Foreskin keratinocyte (primary cell): ENCODE measurements at places on chromosomes 1 and 21.

GRCh38 chr1:112687361-112687760, 12.9 kb downstream of the MOV10 start:
- DNase-seq = peak; percentile 98

DNA sequence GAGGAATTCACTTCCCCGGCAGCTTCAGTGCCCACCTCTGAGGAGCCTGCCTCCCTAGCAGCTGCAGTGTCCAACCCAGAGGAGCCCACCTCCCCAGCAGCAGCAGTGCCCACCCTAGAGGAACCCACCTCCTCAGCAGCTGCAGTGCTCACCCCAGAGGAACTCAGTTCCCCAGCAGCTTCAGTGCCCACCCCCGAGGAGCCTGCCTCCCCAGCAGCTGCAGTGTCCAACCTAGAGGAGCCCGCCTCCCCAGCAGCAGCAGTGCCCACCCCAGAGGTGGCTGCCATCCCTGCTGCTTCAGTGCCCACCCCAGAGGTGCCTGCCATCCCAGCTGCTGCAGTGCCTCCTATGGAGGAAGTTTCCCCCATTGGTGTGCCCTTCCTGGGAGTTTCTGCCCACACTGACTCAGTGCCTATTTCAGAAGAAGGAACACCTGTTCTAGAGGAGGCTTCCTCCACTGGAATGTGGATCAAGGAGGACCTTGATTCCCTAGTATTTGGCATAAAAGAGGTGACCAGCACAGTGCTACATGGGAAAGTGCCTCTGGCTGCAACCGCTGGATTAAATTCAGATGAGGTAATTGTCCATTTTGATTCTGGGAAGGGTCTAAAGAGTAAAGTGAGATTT, 77.4 kb upstream of the BMP8A start:
- DNase-seq = no peak

DNA sequence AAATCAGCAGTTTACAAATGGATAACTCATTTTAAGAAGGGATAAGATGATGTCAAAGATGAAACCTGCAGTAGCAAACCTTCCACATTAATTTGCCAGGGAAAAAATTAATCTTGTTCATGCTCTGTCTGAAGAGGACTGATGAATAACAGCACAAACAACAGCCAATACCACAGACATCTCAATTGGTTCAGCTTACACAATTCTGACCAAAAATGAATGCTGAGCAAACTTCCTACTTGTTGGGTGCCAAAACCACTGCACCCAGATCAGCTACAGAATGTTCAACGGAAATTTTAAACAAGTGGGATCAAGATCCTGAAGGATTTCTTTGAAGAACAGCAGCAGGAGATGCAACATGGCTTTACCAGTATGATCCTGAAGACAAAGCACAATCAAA, 98.3 kb downstream of the COQ8A start:
- no peak for DNase-seq

DNA sequence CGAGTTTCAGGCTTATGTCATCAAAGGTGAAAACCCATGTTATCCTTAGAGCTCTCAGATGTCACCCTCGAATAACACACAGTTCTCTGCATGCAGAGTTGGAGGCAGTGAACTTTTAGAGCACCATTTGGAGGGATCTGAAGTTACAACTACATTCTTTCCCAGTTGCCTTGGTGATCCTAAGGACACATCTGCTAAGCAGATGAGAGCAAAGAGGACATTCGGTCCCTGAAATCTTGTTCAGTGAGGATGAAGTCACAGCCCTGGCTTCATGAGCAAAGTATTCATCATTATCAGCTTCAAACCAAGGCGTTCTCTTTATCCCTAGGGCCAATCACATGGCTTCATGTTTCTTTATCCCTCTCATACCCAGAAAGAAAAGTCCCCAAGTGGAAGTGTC, 23.1 kb upstream of the MCOLN2 start:
- DNase-seq = no peak

- no peak for DNase-seq
Measured at GRCh38 chr1:53628286-53628955, 110.5 kb downstream of the GLIS1 start.

DNA sequence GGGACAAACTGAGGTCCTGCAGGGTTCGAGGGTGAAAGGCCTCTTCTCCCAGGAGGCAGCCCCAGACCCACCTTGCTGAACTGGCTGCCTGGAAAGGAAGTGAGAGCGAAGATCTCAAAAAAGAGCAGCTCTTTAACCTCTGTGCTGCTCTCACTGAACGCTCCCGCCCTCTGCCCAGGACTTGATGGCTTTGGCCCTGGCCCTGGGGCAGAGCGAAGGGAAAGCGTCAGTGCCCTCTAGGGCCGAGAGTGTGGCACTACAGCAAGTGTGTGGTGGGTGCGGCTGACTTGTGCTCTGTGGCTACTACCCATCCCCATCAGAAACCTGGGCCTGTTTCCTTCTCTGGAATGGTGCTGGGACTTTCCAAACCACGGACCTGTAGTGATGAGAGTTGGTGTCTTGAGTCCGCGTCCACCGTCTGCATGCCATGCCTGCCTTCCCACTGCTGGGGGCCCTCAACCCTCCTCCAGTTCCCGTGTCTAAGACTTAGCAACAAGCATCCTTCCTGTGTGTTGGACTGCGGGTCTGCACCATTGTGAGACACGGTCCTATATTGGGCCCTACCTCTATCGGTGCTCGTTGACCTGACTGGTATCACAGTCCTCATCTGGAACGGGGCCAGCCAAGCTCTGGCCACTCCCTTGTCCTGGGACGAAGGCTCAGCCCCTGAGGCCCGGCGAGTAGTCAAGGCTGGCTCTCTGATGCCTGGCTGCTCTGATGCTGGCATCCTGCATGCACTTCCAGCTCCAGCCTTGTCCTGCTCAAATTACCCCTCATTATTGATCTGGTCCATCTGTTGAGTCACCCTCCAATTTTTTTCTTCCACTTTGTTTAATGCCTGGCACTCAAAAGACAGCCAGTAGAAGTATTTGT, 180.3 kb downstream of the DISC1 start:
- DNase-seq = peak; percentile 23

GRCh38 chr1:206557636-206558473, 50.5 kb downstream of the RASSF5 start:
- no peak for DNase-seq

DNA sequence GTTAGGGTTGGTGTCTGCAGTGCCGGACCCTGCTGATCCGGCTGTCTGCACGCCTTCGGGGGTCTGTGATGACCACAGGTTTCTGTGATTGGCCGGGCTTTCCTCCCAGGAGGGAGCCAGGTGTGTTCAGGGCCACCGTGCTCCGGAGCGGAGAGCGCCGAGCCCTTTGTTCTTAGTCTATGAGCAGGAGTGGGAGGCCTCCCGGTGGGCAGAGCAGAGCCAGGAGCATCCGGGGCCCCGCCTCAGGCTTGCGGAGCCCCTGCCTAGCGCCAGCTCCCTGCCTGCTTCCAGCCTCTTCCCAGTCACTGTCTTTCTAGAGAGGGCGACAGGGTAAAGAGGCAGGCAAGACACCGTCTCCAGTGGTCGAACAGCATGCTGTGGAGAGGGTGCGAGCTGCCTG, 31.8 kb downstream of the KCNAB2 start:
- DNase-seq = no peak

DNA sequence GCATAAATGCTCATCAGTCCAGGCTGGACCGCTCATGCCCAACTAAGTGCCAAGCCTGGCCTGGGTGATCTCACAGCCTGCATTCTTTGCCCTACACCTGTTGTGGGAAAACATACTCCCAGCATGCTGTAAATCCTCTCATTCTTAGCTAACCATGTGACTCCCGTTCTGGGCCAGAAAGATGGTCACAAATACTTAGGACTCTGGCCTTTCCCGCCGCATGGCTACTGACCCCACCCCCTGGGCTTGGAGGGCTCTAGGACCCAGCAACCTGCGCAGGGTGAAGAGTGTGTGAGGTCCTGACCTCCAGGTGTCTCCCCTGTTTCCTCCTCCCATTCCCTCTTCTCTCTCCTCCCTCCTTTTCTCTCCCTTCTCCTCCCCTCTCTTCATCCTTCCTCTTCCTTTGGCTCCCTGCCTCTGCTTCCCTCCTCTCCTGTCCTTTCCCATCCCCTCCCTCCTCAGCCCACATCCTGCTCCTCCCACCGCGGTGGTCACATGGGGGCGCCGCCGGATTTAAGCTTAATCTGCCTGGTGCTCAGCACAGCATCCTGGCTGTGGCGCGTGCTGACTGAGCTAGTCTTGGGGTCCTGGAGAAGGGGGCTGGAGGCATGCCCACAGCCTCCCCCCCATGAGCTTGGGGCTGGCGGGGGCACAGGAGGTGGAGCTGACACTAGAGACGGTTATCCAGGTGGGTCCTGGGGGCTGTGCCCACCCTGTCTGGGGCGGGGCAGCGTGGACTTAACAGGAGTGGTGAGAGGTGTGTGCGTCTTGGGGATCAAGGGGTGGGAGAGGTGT, at the start of gene CROCC:
Gene CROCC, plus strand, starts transcription at position 541 of the 795 bp plus-strand sequence. Its CDS starts 88 bp downstream, at position 629.
- no peak for DNase-seq

DNA sequence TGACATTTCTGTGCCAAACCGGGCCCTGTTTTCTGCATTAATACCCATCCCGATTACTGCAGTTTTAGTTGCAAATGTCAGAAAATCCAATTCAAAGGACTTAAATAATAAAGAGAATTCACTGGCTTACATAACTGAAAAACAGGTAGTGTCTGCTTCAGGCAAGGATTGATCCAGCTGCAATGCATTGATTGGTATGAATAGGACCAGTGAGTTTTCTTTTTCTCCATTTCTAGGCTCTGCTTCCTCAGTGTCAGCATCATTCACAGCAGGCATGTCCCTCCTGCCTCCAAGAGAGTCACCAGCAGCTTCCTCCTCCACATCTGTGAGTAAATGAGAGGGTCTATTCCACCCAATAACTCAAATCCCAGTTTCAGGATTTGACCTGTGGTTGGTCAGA, 33.7 kb upstream of the ACTL8 start:
- no peak for DNase-seq

DNA sequence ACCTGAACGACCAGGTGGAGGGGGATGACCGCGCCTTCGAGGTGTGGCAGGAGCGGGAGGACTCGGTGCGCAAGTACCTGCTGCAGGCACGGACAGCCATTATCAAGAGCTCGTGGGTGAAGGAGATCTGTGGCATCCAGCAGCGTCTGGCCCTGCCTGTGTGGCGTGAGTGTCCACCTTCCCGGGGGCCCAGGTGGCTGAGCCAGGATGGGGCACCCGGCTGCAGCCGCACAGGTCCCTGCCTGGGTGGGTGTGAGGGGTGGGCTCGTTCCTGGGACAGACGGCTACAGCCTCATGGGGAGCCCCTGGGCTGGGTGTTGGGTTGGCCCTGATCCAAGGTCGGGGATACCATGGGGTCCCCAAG, 65.2 kb downstream of the TRIM11 start:
- DNase-seq = no peak

- no peak for DNase-seq
Measured at GRCh38 chr1:217274416-217274815, 356.5 kb downstream of the GPATCH2 start.

DNA sequence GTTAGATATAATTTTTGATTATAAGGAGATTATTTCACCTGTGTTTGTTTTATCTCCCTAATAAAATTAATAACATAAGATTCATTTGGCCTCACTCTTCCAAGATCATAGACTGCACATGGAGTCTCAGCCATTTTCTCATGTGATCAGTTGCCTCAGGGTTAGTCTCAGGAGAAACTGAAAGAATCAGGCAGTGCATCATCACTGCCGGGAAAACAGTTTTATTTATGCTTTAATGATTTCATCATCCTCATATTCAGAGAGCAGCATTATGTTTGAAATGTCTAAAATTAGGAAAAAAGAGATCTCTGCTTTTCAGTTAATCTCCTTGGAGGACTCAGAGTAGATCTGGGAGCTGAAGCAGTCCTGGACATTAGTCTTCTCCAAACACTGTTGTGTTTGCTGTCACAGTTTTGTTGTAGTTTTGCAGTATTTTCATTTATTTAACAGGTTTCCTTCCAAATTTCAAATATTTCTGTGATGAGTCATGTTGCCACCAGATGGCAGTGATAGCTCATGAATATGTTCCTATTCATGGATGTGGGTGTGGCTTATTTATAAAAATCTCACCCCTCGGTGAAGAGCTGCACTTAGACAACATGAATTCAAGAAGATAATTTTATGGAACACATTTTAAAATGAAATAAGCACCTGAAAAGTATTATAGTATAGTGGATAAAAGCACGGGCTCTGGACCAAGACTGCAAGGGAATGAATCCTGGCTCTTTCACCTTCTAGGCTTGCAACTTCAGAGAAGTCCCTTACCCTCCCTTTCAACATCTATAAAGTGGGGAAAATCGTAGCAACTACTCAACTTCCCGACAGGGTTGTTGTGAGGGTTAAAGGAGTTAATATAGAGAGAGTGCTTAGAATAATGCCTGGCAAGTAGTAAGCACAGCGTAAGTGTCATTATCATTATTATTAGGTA, 31.2 kb downstream of the CHD1L start:
- DNase-seq = peak; percentile 85

DNA sequence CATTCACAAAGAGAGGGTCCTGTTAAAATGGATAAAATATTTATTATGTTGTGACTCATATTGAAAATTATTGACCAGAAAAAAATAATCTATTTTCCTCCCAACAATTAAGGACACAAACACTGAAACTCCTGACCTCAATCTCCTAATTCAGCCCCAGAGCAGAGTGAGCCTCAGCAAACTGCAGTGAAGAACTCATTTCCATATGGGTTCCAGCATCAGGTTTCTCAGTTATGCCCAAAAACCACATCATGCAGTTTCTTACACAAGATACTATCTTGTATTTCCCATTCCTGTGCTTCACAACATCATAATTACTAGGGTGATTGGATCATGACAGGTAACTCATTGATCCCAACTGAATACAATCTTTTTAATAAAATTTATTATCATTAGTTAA, 15.4 kb downstream of the PYHIN1 start:
- DNase-seq = no peak

DNA sequence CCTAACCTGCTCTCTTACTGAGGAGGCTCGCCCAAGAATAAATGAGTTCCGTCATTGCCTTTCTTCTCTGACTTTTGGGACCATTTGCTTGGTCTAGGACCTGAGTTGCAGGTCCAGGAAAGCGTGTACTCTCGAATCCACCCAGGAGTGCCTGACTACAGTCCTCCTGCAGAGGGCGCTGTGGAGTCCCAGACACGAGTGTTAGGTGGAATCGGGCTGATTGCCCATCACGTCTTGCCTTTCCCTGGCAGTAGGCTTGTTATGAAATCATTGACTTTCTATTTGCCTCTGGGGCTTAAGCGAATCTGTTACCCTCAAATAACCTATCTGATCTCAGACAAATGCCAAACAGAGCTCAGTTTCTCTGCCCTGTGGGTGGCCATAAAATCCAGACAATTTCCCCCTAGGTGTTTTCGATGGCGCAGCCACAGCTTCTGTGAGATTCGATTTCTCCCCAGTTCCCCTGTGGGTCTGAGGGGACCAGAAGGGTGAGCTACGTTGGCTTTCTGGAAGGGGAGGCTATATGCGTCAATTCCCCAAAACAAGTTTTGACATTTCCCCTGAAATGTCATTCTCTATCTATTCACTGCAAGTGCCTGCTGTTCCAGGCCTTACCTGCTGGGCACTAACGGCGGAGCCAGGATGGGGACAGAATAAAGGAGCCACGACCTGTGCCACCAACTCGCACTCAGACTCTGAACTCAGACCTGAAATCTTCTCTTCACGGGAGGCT, at the start of gene IL20:
Gene IL20, plus strand, starts transcription at position 685 of the 733 bp plus-strand sequence. CDS start 230 bp downstream, outside the sequence.
- DNase-seq = peak; percentile 84

GRCh38 chr1:3491291-3492246, 37.1 kb downstream of the ARHGEF16 start:
- peak; percentile 63 for DNase-seq
